Left ventricle myocardium inferior (tissue), 1 donor: ENCODE measurements at places on chromosomes 16 and 17.

GRCh38 chr17:12050646-12051225 is 30.1 kb downstream of the MAP2K4 start:
- no peak for DNase-seq

DNA sequence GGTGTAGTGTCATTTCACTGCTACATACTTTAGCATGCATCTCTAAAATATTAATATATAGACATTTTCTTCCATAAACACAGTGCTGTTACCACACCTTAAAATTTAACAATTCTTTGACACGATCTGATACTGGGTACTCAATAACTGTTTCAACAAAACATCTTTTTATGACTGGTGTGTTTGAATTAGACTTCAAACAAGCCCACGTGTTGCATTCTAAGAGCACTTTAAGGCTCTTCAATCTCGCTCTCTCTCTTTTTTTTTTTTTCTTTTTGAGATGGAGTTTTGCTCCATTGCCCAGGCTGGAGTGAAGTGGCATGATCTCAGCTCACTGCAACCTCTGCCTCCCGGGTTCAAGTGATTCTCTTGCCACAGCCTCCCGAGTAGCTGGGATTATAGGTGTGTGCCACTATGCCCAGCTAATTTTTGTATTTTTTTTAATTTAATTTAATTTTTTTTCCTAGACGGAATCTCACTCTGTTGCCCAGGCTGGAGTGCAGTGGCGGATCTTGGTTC is 15.8 kb upstream of the SLC46A1 start:
- no peak for DNase-seq

GRCh38 chr16:47519546-47519945 is 58.4 kb downstream of the PHKB start:
- DNase-seq, result no peak

DNA sequence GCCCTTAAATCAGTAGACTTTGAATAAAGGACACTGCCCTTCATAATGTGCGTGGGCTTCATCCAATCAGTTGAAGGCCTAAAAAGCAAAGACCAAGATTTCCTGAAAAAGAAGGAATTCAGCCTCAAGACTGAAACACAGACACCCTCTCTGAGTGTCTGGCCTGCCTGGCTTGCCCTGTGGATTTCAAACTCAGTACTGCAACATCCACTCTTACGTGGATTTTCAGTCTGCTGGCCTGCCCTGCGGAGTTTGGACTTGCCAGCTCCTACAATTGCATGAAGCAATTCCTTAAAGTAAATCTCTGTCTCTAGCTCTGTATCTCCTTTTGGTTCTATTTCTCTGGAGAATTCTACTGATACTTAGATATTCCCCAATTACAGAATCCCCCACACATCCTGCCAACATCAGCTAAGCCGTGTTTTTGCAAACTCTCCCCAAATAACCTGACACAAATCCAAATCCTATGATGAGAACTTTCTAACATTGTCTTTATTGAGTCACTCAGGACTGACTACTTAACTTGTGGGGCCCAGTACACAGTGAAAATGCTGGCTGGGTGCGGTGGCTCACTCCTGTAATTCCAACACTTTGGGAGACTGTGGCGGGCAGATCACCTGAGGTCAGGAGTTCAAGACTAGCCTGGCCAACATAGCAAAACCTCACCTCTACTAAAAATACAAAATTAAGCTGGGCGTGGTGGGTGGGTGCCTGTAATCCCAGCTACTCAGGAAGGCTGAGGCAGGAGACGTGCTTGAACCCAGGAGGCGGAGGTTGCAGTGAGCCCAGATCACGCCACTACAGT is 7.2 kb upstream of the TNFRSF17 start:
- DNase-seq, result no peak

DNA sequence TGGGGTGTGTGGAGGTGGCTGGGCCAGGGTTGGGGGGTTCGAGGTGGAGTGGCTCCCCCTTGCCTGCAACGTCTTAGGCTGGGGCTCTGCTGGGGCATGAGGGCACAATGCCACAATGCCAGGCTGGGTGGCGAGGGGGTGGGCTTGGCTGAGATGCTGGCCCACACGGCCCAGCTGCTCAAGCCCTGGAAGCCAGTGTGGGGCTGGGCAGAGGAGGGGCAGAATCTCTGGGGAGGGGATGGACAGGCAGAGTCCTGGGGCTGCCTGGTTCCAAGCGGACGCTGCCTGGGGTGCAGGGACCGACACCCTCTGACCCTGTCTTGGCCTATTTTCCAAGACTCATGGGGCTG is 37.5 kb upstream of the SSTR5 start:
- no peak for DNase-seq

DNA sequence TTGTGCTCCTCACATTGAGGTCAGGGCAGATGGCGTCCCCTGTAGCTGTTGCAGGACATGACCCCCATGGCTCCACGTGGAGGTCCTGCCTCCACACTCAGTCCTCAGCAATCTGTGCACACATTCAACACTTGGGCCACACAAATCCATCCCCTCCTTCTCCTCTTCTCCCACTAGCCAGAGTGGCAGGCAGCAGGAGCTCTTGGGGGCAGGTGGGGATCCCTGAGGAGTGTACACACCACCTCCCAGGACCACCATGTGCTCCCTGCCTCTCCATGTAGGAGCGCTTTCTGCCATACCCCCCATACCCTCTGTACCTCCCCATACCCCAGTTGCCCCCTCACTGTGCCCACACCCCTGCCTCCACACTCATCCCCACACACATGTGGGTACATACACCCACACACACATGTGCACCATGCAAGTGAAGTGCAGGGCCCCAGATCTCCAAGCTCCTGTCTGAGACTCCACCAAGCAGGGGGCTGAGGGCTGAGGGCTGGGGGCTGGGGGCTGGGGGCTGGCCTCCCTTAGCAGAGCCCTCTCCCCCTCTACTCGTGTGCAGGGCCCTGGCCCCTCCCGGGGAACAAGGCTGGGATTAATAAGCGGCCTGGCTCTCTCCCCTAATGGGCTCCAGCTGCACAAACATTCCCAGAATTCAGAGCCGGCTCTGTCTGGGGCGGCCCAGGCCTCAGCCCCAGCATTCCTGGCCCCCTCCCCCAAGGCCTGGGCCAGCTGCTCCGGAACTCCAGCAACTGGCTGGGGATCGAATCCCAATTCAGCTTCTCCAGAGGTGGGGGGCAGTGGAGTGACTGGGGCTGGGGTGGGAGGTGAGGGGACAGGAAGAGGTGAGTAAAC is 48.2 kb upstream of the MEIOC start:
- no peak for DNase-seq

- no peak for DNase-seq
These were observed 170.3 kb upstream of the RPH3AL start for GRCh38 chr17:522919-523318.

DNA sequence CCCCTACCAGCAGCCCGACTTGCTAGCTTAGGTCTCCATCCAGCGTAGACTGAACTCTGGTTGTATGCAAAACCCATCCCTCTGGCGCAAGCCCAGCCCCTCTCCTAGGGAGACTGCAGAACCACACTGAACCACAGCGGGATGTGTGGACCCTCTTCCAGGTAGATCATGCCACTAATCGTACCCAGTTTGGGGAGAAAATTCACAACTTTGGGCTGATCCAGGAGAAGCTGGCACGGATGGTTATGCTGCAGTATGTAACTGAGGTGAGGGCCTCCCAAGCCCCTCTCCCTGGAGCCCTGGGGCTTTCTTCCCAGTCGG is 3.2 kb downstream of the ACADVL start:
- no peak for DNase-seq

- DNase-seq, result no peak
These were observed 136.1 kb downstream of the SPACA3 start for GRCh38 chr17:33127706-33128105.

GRCh38 chr17:32241640-32242039 is 24.0 kb upstream of the RHBDL3 start:
- DNase-seq, result no peak

DNA sequence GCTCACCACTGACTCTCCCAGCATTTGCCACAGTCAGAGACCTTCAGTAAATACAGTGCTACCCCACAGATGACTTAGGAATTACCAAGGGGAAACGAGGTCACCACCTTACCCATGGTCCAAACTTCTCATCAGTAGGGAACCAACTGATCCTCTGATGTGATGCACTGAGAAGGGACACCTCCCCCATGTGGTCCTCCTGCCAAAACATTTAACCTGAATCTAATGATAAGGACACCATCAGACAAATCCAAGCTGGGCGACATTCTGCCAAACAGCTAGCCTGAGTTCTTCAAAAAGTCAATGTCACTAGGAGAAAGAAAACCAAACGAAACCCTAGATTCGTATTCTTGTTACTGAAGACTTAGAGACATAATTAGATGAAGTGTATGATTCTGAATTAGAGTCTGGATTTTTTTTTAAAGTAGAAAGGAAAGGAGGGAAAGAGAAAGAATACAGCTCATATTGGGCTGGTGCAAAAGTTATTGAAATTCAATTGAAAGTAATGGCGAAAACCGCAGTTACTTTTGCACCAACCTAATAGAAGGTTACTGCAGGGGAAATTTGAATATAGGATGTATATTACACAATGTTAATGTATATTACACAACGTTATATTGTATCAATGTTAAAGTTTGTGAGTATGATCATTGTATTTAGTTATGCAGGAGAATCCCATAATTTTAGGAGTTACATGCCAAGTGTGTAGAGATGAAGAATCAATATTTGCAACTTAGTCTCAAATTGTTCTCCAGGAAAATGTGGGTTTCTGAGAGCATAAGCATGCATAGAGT is 2.3 kb upstream of the CSNK2A2 start:
- DNase-seq, result no peak

DNA sequence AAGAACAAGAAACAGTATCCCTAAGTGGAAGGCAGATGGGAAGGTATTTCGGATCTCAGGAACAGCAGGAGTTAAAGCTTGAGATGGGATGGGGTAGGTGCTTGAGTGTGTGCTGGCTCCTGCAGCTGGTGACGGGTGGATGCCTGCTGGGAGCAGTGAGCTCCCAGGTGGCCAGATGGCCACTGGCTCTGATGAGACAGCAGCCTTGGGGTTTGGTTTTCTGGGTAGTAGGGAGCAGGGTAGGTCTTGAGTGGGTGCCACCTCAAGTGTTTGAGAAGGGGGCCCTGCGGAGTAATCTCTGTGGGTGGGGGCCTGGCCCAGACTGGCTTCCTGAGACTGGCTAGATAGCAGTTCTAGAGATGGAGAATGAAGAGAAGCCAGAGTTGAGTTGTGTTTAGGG is 10.3 kb downstream of the EPN2 start:
- DNase-seq, result no peak

GRCh38 chr16:84299734-84300440 is 5.2 kb downstream of the WFDC1 start:
- no peak for DNase-seq

DNA sequence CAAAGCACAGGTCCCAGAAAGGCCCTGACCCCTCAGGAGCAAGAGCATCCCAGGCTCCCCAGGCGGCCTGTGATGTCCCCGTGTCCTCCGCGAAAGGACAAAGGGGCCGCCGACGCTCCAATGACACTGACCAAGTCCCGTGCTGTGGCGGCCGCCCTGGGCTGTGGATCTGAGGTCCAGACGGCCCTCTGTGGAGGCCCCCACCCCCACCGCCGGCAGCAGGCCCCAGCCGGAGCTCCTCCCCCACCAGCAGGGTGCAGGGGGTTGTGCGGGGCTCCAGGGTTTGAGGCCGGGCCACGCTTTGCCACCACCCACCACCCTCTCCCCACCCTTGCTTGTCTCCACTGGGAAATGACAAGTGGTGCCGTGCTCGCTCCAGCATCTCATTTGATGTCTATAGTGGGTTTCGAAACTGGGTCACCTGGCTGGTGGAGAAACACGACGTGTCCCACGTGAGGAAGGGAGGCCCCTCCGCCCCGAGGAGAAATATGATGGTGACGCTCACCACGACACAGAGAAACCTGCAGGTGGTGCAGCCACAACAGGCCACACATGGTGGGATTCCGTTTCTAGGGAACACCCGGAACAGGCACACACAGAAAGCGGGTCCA is 31.2 kb upstream of the ZNF469 start:
- DNase-seq, result peak; percentile 10

- DNase-seq, result no peak
These were observed 21.3 kb downstream of the OTOA start for GRCh38 chr16:21685034-21685455.

DNA sequence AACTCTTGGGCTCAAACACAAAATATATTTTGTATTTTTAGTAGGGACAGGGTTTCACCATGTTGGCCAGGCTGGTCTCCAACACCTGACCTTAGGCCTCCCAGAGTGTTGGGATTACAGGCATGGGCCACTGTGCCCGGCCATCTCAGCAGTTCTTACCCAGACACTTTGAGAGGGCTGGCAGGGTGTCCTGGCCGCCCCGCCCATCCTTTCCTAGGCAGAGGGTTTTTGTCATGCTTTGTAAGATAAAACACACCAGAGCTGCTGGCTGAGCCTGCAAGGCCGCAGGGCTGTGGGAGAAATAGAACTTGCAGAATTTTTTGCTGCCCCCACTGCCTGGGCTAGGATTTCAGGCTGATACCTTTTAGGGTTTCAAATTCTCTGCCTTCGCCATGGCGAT is 8.7 kb downstream of the PPL start:
- no peak for DNase-seq

DNA sequence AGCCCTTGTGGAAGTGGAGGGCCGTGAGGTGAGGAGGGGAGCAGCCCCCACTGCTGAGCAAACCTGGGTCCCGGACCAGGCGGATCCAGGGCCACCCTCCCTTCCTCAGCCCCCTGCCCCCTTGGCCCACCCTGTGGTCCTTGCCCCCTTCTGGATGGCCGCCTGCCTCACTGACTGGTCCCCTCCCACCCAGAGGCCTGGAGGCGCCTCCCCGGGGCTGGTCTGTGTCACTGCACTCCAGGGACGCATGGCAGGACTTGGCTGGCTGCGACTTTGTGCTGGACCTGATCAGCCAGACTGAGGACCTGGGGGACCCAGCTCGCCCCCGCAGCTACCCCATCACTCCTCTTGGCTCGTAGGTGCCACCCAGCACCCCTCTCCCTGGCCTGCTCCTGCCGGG is 19.2 kb upstream of the SMIM5 start:
- no peak for DNase-seq

DNA sequence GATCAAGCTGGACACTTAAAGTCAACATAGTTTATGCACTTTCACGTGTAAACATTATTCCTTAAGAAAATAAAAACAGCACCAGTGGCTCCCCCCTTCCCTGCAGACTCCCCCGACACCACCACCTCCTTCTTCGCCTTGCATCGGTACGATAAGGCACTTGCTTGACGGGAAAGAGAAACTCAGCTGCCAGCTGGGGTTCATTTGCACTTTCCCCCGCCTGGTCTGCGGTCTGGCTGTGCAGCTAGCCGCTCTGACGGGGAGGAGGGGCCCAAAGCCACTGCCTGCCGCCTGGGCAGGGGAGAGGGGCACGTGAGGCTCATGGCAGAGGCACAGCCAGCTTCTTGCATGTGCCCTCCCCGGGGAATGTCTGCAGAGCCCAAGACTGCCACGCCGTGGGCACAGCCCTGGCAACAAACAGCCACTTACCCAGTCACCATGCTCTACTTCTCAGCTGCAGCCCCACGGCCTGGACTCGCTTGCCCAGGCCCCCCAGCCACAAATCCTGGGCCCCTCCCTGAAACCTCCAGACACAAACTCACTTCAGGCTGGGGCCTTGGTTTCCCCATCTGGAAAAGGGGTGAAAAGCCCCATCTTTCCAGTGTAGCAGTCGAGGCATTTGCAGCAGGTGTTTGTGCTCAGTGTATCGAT is 16.5 kb upstream of the PRM1 start:
- DNase-seq, result peak; percentile 77

GRCh38 chr17:65156835-65157565 is 19.8 kb downstream of the RGS9 start:
- no peak for DNase-seq

- DNase-seq, result no peak
These were observed 22.0 kb upstream of the ALDH3A1 start for GRCh38 chr17:19769946-19770652.

- DNase-seq, result no peak
These were observed 832 bp downstream of the CDK5R1 start for GRCh38 chr17:32487473-32488176.

- no peak for DNase-seq
These were observed 11.4 kb downstream of the HS3ST6 start for GRCh38 chr16:1906846-1907165.

GRCh38 chr17:4786106-4786511 is at the start of gene VMO1:
TSS of gene VMO1 (minus strand) at chr17:4786364. CDS start at chr17:4786352, 12 bp downstream.
- DNase-seq, result no peak
